ENCODE measurements at places on chromosomes 1 and 21.

GRCh38 chr1:22484706-22485345, 33.2 kb downstream of the ZBTB40 start:
- no peak for DNase-seq

DNA sequence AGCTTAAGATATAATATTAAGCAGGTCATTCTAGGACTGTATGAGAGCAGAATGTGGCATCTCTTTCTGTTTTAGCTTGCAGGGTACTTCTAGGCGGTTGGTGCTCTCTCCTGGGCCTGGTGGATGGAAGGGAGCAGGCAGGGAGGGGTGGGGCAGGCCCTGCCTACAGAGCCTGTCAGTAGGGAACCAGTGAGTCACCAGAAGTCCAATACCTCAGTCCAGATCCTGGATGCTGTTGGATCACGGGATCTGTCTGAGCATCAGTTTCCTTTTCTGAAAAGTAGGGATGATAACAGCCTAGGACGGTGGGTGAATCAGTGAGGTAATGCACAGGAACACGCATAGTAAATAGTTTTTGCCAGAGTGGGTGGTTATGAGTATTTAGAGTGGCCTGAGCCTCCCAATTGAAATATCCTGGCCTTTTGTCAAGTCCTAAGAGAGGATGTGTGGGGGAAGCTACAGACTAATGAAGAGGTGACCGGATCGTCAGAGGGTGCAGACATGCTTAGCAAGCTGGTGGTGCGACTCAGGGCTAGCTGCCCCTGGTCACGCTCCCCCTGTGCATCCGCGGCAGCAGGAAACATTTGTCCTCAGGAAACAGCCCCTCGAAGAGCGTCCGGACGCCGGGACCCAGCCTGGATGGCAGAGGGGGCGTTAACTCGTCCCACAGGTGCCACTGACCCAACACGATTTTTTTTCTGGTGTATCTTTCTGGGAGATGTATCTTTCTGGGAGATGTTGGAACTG, 23.9 kb downstream of the NAV1 start:
- peak; percentile 69 for DNase-seq

- no peak for DNase-seq
These were observed 88.3 kb downstream of the AK5 start for GRCh38 chr1:77370161-77370560.

- no peak for DNase-seq
These were observed 41.8 kb downstream of the ADAMTS5 start for GRCh38 chr21:26925122-26925521.
